ENCODE measurements at places on chromosomes 13 and 19.

DNA sequence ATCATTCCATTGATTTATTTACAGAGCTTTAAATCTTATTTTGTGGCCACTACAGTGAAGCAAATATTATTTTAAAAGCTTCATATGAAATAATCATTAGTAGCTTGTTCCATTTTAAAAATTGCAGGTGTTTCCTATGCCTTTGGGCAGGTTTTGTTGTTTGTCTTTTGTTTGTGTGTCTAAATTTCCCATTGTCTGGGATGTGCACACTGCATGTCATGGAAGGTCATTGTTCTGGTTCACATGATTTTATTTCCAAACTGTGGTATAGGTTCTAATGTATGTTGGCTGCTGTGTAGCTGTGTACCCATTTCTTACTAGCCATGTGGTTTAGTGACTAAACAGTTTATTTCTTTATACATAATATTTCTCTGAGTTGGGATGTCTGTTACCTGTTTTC, 65.6 kb downstream of the COL4A2 start:
- DNase-seq = no peak

DNA sequence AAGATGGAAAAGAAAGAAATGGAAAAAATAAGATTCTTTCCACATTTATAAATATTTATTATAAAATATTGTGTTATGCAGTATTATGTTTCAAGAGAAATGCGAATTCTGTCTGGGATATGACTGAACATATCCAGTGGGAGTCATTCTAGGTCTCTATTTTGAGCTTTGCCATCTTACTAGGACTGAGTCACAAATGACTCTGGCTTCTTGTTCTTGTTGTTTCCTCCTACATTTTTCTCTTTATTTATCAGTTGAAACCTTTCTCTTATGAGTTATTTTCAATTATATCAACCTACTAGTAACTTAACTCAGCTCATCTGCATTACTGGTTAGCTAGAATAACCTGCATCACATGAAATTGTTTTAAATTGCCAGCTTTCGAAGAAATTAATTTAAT, 1247.3 kb downstream of the SLITRK1 start:
- peak; percentile 23 for DNase-seq

- peak; percentile 61 for DNase-seq
These were observed 72.9 kb downstream of the SPATA13 start for GRCh38 chr13:24233351-24233901.

- DNase-seq = peak; percentile 92
These were observed at the start of gene OBI1 for GRCh38 chr13:78658630-78659449. Gene OBI1, minus strand, starts transcription at chr13:78659155. Its CDS starts 35 bp downstream, at chr13:78659120.

GRCh38 chr19:45852145-45852750, 10.7 kb downstream of the SYMPK start:
- no peak for DNase-seq

GRCh38 chr19:7862413-7862951, 11.7 kb downstream of the PRR36 start:
- peak; percentile 46 for DNase-seq

DNA sequence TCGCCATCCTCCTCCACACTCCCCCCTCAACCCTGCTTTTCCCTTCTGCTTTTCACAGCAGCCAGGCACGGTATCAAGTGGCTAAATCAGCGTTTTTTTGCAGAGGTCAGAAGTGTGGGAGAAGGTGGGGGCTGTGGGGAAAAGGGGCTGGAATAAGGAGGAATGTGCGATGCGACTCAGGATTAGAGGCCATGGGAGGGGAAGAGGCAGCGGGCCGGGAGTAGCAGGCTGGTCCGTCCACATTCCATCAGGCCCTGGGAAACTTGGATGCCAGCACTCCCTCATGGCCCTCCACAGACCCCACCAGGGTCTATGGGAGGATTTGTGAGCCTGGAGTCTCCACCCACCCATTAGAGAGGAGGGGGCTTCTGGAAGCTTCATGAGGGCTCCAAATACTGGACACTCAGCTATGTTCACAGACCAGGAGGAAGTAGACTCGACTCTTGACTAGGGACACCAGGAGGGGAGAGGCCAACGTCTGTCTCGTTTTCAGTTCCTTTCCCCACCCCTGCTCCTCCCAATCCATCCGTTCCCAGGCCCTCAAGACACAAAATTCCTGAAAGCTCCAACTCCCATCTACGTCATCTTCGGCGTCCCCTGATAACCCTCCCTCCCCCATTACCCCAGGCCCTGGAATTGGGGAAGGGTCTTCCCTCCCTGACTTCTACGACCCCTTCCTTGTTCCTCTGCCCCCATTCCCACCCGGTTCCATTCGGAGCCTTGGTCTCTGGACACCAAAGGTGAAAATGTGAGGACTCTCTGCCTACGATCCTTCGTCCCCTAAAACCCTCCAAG, 3.3 kb upstream of the KCNC3 start:
- no peak for DNase-seq

DNA sequence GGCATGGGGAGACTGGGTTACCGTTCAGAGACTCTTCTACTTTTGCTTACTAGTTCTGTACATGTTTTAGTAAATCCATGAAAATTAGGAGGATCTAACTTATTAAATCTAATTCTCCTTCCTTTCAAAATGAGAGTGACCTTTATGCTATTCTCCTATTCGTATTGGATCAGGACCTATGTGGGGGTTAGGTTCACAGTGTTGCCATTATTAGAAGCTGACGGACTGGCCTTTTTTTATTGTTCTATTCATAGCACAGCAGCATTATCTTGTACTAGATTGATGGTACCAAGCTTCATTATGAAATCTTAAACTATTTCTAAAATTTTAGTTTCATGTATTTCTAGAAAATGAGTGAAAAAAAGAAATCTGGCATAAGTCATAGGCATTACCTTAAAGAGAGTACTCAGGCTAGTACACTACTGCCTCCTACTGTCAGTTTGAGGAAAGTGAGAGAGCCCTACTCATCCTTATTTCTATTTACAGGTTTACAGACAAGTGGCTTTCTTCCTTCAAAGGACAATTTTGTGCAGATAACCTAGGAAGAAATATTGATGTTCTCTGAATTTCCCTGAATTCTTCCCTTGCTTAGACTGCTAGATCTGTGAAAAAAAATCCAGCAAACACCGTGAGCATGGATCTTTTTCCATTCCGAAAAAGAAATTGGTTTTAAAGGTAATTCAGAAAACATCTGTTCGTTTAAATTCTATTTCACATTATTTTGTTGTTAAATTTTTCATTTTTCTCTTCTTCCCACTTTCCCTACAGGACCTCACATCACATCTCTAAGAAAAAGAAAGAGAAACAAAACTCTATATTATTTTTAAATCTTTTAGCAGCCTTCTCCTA, 485.5 kb downstream of the DIAPH3 start:
- peak; percentile 87 for DNase-seq

DNA sequence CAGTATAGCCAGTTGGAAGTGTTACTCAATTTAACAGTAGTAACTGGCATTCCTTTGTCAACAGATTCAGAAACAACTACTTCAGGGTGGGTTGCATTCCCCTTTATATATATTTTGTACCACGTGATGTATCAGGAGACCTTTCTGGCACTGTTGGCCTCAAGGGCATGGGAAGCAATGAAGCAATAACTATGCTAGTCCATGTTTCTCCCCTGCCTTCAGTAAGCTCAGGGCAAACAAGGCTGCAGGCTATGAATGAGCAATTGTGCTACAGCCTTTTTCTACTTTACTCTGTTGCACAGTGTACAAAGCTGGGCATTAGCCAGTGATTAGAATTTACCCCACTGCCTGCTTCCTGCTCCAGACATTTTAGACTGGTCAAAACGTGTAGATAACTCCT, 348.8 kb downstream of the GPC5 start:
- no peak for DNase-seq

DNA sequence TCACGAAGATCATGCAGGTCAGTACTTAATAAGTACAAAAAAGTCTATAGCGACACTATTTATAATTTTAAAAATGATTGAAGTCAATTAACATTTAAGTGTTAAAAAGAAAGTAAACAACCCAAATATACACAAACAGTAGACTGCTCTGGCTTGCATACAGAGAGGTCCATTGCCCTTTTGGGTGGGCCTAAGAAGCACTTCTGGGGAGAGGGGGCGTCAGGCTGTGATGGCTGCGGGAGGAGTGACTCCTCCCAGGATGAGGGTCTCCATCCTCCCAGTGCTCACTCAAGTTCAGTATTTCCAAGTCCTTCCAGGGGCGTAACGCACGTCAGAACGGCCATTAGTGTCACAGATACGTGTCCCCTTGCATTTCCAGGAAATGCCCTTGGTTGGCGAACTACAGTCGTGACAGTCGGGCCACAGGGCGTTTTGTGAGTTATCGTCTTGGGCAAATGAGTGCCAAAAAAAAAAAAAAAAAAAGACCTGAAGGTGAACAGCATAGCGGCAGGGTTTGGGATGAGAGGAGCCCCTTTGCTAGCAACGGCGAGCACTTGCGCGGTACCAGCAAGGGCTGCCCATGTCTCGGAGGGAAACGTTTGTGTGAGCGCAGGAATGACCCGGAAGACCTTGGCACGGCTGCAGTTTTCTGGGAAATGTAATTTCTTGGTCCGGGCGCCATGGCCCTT, at the start of gene SCGB2B2:
TSS of gene SCGB2B2 (minus strand) at position 463 of the 689 bp plus-strand sequence. CDS start 82,596 bp downstream, outside the sequence.
- DNase-seq = no peak

GRCh38 chr19:35869327-35870123, 1.2 kb downstream of the APLP1 start:
- DNase-seq = peak; percentile 60
